ENCODE measurements at places on chromosomes 7 and 10. TPM values are rescaled to one million over a fixed set of nuclear protein-coding genes. Genes with fewer than 3 reads are reported as not detected.

SYT15B gene
- 4.2 TPM for total RNA-seq

CASD1 gene
- total RNA-seq, result 9.6 TPM

TUBAL3 gene
- 0.49 TPM for total RNA-seq

RBM20 gene
- 1.7 TPM for total RNA-seq

MICU1 gene
- total RNA-seq, result 53.1 TPM

NYAP1 gene
- total RNA-seq, result 0.98 TPM

HOXA1 gene
- total RNA-seq, result 4.0 TPM

OPALIN gene
- not detected for total RNA-seq

STN1 gene
- 19.1 TPM for total RNA-seq

ASZ1 gene
- not detected for total RNA-seq

IFIT1B gene
- total RNA-seq, result not detected

HOXA10 gene
- 9.0 TPM for total RNA-seq

WIPF3 gene
- 0.53 TPM for total RNA-seq

PIK3CG gene
- not detected for total RNA-seq

ARL5B gene
- total RNA-seq, result 8.3 TPM

HOXA4 gene
- total RNA-seq, result 2.7 TPM

CALCR gene
- total RNA-seq, result not detected

ANKRD1 gene
- total RNA-seq, result 4.4 TPM

TMEM248 gene
- total RNA-seq, result 96.9 TPM

EVX1 gene
- 0.07 TPM for total RNA-seq

EEPD1 gene
- 45.5 TPM for total RNA-seq

ATOH7 gene
- 0.34 TPM for total RNA-seq

ZNF786 gene
- 6.4 TPM for total RNA-seq

IL15RA gene
- total RNA-seq, result 3.6 TPM

INHBA gene
- total RNA-seq, result 0.50 TPM

PRKG1 gene
- total RNA-seq, result not detected

ACTL6B gene
- not detected for total RNA-seq

SYT15 gene
- total RNA-seq, result 2.7 TPM

MEPCE gene
- total RNA-seq, result 47.4 TPM

VAX1 gene
- 1.4 TPM for total RNA-seq

ITIH5 gene
- total RNA-seq, result 0.08 TPM

HTR5A gene
- total RNA-seq, result not detected

CACNA2D1 gene
- total RNA-seq, result 8.3 TPM

SLC18A3 gene
- total RNA-seq, result not detected

PRKAR2B gene
- 3.7 TPM for total RNA-seq

PON1 gene
- total RNA-seq, result 0.34 TPM

CH25H gene
- 0.09 TPM for total RNA-seq

UCN3 gene
- total RNA-seq, result not detected

KEL gene
- not detected for total RNA-seq

SPAM1 gene
- total RNA-seq, result not detected

CTTNBP2 gene
- total RNA-seq, result 0.39 TPM

FFAR4 gene
- 0.27 TPM for total RNA-seq

PRLHR gene
- total RNA-seq, result not detected

TNPO3 gene
- total RNA-seq, result 44.2 TPM
